ENCODE measurements at places on chromosomes 2 and 18. TPM values are rescaled to one million over a fixed set of nuclear protein-coding genes. Genes with fewer than 3 reads are reported as not detected.

The PLCD4 gene
- 9.6 TPM for polyA plus RNA-seq

The M1AP gene
- 1.1 TPM for polyA plus RNA-seq

The MATN3 gene
- polyA plus RNA-seq = 3.0 TPM

GRCh38 chr2:219423652-219424377 lies 5.6 kb downstream of the DES start:
- DNase-seq = no peak

DNA sequence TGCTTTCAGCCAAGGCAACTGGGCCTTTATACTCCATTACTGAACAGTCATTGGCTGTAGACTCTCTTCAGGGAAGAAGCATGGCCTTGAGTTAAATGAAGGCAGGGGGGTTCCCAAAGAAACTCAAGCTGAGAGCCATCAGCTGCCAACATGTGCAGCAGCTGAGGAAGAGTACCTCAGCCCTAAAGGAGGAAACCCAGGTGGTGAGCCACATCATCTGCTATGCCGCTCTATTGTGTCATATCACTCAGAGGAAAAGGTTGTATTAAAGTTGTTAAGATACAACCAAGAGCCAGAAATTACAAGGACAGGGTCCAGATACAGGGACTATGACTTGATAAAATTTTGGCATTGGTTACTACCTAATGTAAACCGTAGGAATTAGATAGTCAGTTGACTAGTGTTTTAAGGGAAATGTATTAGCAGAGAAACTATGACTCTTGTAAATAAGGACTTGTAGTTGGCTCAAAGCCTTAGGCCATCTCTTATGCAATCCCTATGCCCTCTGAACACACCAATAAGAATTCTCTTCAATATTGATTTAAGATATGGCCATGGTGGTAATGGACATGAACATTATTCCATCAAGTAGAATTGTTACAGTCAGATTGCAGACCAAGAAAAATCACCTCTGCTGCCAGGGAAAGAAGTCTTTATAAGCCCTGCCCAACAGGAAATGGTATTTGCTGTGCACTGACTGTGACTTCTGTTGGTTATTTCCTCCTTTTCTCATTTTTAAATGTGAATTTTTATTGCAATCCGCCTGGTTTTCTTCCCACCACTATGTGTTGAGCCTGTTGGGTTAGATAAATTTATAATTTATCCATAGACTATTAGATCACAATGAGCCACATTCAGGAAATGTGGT lies 9.2 kb upstream of the LRPPRC start:
- no peak for DNase-seq

- DNase-seq = no peak
These were observed 43.4 kb upstream of the KYNU start for GRCh38 chr2:142834021-142834420.

DNA sequence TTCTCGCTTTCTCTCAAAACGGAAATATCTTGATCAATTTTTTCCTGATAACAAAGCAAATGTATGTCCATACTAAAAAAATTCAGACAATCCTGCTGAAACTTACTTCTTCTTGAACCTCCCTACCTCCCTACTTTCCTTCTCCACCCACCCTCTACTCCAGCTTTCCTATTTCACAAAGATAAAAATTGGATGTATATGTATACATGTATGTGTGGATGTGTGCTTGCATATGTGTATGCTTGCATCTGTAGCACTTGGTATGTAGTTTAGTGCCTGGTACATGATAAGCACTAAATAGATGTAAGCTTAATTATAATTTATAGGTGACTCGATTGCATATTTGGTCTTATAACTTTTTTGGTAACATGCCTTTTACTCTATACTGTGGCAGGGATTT lies 167.5 kb upstream of the ITGA4 start:
- no peak for DNase-seq

DNA sequence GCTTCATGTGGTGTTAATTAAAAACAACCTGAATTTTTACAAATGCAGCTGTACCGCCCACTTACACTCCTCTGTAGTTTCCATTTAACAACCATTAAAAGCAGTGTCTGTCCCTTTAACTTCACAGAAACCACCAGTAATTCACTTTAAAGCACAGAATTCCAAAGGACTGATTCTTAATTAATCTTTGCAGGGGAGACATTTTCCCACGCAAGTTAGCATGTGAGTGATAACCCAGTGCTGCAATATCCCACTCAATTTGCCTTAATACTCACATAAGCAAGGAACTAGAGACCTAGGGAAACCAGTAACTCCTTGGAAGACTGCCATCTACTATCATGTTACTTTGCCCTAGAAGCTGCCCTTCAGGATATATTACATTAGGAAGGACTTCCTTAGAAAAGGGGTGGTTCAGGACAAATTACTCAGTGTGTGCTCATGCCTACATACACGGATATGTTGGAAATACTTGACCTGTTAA lies 102.3 kb downstream of the OSR1 start:
- DNase-seq = peak; percentile 47

GRCh38 chr2:225400546-225401400 lies 1.3 kb downstream of the NYAP2 start:
- no peak for DNase-seq

DNA sequence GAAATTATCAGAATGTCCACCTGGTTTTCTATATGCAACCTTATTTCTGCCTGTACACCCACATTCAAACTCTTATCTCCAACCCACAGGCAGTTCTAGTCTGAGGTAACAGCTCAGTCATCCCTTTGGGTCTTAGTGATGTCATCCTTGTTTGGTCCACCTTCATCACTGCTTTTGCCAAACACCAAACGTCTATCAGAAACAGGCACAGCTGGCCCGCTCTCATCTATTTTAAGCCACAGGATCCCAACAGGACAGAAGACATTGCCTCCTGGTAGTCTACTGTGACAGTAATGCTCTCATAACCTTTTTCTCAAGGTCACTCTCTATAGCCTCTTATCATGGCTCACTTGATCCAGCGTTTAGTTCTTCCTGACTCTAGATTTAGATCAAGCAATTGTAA lies 99.0 kb upstream of the CHAC2 start:
- DNase-seq = no peak

DNA sequence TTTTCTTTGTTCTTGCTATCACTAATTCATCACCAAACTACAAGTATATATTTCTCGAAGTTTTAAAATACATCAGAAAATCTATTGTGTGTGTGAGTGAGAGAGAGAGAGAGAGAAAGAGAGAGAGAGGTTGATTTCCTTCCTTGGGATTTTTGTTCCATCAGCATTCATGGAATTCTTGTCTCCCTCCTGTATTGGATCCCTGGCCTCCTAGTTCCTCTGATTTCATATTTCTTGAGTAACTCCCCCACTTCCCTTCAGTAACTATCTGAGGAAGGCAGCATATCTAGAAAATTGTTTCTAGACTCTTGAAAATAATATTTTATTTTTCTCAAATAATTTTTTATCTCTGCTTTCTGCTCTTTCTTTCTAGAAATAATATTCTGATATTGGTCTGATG lies 13.3 kb upstream of the ACTR2 start:
- no peak for DNase-seq

DNA sequence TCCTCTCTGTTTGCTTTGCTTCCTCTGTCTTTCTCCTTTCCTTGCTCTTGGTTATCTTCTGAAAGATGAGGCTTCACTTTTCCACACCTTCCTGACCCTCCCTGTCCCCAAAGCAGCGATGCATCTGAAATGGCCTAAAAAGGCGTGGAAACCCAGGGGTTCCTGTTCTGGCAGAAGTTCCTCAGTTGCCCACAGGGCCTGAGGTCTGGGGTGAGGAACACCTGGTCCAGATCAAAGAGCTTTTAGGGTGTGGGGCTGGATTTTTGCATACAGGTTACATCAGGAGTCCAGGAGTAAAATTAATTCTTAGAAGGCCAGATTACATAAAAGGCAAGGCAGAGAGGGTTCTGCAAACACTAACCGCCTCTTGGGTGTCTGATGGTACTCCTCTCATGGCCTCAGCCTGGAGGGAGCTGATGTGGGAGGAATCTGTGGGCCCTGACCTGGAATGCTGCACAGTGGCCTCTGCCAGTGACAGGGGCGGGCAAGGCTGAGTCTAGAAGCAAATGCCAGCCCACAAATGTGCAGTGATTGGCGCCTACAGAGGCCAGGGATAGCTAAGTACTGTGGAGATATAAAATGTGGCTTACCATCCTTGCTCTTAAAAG lies 41.8 kb downstream of the INPP4A start:
- no peak for DNase-seq

GRCh38 chr18:10070561-10071000 lies 156.8 kb downstream of the VAPA start:
- no peak for DNase-seq
